Activated T-cell treated with anti-CD3 and anti-CD28 coated beads for 1 hour (primary cell): ENCODE measurements at places on chromosomes 16 and 17.

DNA sequence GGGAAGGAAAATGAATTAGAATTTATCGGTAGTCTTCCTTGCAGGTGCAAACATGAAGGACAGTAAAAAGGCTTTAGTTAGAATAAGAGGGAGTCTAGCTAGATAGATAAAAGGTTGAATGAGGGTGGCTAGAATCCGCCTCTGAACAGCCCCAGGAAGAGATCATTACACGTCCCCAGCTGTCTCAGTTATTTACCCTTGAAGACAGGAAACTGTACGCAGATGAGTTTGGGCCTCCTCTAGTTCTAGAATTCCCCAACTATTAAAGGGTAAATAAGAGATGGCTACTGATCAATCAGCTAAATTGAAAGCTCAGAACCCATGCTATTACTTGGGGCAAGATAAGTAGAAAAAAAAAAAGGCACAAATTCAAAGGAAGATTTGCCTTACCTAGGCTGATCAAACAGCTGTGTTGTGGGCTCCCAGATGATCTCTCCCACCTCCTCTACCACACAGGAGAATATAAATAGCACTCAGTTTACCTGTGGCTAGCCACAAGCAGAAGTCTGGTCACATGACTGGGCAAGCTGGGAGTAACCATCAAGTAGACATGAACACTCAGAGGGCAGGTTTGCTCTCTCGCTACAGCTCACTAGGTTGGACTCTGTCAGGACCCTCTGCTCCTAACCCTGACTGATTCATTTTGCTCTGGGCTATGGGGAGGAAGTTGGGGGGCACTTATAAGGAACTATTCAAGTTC lies 17.0 kb downstream of the FAM117A start:
- no peak for DNase-seq

- DNase-seq: no peak
These were observed 27.0 kb upstream of the SLC35B1 start for GRCh38 chr17:49734515-49735490.

- no peak for DNase-seq
These were observed 6.8 kb upstream of the RNF213 start for GRCh38 chr17:80253631-80254395.

- DNase-seq: no peak
These were observed 95.6 kb upstream of the HLF start for GRCh38 chr17:55168958-55169687.

DNA sequence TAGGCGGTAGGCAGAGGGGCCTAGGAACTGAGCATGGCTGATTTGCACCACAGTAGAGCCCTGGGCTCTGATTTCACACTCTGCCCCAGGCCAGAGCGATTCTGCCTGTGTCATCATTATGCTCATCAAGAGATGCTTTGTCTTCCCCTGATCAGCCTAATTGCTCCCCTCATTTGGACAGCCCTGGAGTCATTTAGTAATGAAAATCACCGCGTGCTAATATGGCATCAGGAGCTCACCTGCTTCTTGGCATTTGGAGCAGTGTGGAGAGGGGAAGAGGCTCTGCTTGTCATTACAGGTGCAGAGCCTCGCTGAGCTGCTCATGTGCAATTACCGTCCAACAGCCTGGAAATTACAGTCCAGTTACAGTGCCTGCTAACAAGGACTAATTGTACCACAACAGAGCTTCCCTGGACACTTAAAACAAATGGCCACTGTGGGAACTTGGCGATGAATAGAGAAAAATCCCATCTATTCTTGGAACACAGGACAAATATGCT lies 157.1 kb upstream of the WSCD1 start:
- no peak for DNase-seq

DNA sequence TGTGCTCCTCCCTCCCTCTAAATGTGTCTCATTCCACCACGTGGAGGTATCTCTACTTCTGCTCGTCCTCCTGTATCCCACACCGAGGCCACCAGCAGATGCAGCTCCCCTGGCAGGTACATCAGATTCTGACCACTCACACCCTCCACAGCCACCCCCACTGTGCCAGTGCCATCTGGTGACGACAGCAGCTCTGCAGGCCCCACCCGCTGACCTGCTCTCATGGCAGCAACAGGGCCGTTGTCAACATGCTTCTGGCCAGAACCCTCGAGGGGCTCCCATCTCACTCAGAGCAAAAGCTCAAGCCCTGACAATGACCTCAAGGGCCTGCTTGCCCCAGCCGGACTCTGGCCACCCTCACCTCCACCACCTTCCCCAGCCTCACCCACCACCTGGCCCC lies 93.4 kb downstream of the AMFR start:
- DNase-seq: no peak

GRCh38 chr17:2794111-2794803 lies 2.0 kb upstream of the RAP1GAP2 start:
- DNase-seq: no peak

DNA sequence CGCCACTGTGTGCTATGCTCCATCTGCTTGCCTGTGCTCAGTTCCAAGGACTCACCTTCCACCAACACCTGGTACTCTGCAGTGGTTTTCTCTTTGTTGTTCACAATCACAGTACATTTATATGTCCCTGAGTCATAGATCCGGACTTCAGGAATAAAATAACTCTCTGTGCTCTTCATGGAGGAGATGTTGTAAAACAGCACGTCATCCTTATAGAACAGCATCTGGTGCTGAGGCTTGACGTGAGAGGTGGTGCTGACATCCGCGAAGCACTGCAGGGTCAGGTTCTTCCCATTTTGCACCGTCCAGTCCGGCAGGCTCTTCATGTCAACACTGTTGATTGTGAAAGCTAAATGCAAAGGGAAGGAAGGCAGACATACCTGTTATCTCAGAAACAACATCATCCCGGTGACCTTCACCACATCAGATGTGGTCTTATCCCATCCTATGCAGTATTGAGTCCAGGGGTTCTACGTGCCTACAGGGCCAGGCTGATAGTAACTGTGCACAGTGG lies 12.8 kb downstream of the PECAM1 start:
- no peak for DNase-seq

- no peak for DNase-seq
These were observed 29.5 kb downstream of the MBTD1 start for GRCh38 chr17:51230306-51230705.

DNA sequence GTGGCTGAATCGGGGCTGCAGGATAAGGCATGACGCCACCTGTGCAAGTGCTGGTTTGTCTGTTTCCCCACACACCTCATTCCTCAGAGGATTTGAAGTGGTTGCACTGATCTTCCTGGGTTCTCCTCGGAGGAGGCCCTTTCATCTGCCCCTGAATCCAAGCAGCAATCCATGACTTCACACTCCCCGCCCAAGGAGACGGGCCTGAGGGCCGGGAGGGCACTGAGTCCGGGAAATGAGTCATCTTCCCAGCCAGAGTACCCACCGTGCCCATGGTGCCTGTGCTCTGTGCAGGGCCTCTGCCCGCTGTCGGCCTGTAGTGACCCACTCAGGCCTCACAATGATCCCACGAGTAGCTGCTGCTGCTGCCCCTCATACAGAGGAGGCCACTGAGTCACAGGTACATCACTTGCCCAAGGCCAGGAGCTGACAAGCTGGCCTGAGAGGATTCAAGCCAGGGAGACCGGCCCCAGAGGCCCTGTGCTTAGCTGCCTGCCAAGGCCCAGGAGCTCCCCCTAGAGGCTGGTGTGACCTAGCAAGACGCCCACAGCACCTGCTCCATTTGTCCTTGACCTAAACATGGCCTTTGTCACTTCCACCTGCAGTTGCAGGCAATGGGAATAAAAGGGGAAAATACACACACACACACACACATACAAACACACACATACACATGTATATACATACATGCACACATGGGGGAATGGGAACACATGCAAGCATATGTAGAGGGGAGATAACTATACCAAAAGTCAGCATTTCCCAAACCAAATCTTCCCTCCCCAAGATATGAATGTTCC lies 240.0 kb downstream of the C16orf95 start:
- DNase-seq: no peak

- no peak for DNase-seq
These were observed 71.3 kb downstream of the SREBF1 start for GRCh38 chr17:17765359-17766076.

GRCh38 chr16:71846431-71846830 lies 655 bp downstream of the ATXN1L start:
- DNase-seq: peak; percentile 6
